ENCODE measurements at places on chromosomes 2 and 18. TPM values are rescaled to one million over a fixed set of nuclear protein-coding genes. Genes with fewer than 3 reads are reported as not detected.
A peak's percentile ranks its signal among the peaks of the same experiment; 100 is the strongest.

CCDC85A gene
- total RNA-seq = 16.4 TPM

DNA sequence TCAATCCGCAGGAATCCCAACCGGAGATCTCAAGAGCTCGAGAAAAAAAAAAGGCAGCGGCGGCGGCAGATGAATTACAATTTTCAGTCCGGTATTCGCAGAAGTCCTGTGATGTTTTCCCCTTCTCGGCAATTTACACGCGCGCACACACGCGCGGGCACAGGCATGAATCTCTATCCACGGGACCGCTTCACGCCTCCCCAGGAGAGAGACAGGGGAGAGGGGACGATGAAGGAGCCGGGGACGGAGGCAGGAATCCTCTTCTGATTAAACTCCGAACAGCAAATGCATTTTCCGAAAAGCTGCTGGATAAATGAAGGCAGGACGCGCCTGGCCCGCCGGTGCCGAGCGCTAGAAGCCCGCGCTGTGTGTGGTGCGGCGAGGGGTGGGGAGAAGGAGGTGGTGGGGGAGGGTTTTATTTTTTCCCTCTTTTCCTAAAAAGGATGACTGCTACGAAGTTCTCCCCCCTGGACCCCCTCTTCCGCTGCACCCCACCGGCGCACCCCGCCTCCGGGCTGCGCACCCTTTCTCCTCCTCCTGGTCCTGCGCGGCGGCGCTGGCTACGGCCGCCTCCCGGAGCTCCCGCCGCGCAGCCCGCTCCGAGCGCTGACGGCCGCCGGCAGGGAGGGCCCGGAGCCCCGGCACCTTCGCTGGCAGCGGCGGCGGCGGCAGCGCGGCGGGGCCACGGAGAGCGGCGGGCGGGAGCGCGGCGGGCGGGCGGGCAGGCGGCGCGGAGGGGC is at the start of gene BCL2:
BCL2 (minus strand) TSS at position 387 of the 740 bp plus-strand sequence.
- peaks cover 17% of the 10 kb centered on the region for H3K27me3 ChIP-seq
- peak within 1 kb of the TSS; percentile 97 for H3K4me3 ChIP-seq
- H3K4me1 ChIP-seq = peaks cover 34% of the 10 kb centered on the region
- peak within 1 kb of the TSS; percentile 86 for H3K27ac ChIP-seq

- H3K27me3 ChIP-seq = peaks cover under 1% of the 10 kb centered on the region
- H3K4me1 ChIP-seq = no peaks in the 10 kb centered on the region
- DNase-seq = no peak
- H3K4me3 ChIP-seq = no peak overlapping the region
Observed at GRCh38 chr2:151945186-151945585, 117.0 kb upstream of the ARL5A start.

GRCh38 chr2:200028998-200029397 is 73.6 kb downstream of the MAIP1 start:
- H3K36me3 ChIP-seq = no peaks in the 10 kb centered on the region
- no peak overlapping the region for H3K27ac ChIP-seq
- H3K27me3 ChIP-seq = no peaks in the 10 kb centered on the region
- no peak overlapping the region for H3K4me3 ChIP-seq

DNA sequence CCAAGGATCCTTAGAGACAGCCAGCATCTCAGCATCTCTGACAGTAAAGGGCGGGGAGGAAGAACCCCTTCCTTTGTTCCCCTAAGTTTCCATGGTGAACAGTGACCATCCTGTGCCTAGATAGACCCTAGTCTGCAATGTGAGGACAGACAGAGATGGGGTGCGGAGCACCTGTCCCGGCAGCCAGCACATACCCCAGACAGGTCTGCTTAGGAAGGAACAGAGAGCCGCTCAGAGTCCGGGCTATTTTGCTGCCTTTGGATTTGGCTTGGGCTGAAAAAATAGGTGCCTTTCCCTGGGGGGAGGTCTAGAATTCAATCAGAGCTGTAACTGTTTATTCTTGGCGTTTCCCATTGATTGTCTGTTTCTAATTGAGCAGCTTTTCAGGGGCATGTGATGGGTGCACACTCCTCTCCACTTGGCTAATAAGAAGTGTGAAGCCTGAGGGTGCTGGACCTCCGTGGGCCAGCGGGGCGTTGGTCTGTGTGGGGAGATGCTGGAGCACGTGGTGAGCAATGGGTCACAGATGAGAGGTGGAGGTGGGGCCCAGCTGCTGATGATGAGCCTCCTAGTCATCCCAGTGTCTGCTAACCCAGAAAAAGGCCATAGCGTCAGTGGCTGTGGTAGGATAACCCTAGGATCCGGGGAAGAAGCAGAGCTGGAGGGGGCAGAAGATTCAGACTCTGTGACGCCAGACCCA is 236.8 kb downstream of the SEPTIN10 start:
- no peak overlapping the region for H3K4me3 ChIP-seq
- no peak overlapping the region for H3K27ac ChIP-seq
- peak; percentile 1 for DNase-seq
- peaks cover 15% of the 10 kb centered on the region for H3K4me1 ChIP-seq

DNA sequence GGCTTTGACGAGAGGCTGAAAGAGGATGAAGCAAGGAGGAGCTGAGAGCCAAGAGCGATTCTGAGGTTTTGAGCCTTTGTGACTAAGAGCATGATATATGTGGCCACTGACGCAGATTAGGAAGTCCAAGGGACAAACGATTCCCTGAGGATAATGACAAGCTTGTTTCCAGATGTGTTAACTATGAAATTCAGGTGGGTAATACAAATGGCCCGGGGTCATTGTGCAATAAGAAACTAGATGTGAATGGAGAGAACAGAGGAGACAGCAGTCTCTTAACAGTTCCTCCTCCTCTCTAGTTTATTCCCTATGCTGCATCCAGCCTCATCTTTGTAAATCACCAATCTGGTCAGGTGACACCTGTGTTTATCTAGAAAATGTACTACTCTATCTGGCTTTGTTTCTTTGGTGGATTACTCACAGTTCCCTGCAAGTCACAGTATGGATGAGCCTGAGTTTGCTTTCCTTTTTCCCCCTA is 84.2 kb downstream of the SOCS6 start:
- H3K27ac ChIP-seq = no peak overlapping the region
- no peaks in the 10 kb centered on the region for H3K36me3 ChIP-seq
- H3K4me3 ChIP-seq = no peak overlapping the region
- DNase-seq = no peak

DNA sequence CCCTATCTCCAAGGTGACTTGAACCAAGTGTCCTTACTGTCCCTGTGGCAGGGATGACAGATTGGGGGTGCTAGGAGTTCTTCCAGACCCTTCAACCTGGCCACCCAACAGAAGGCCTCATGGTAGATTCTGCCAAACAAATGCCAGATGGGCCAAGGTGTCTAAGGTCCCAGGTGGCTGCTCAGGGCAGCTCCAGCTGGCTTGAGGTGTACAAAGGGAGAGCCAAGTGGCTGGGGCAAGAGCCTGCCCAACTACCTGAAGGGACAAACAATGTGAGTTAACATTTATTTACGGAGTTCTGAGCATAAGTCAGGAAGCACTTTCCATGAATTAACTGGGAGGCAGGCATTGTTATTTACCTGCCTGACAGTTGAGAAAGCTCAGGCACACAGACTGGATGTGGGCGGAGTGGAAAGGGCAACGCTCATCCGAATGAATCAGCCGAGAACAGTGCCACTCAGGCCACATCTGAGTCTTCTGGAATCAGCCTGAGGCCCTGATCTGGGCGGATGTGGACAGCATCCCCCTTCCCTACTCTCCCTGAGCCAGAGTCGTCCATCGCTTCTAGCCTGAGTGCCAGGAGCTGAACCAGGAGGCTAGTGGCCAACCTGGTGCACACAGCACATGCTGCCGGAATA is 4.4 kb upstream of the KCNIP3 start:
- peaks cover 5% of the 10 kb centered on the region for H3K27me3 ChIP-seq
- no peak for DNase-seq
- no peak overlapping the region for H3K4me3 ChIP-seq
- H3K36me3 ChIP-seq = no peaks in the 10 kb centered on the region
- no peak overlapping the region for H3K27ac ChIP-seq

DNA sequence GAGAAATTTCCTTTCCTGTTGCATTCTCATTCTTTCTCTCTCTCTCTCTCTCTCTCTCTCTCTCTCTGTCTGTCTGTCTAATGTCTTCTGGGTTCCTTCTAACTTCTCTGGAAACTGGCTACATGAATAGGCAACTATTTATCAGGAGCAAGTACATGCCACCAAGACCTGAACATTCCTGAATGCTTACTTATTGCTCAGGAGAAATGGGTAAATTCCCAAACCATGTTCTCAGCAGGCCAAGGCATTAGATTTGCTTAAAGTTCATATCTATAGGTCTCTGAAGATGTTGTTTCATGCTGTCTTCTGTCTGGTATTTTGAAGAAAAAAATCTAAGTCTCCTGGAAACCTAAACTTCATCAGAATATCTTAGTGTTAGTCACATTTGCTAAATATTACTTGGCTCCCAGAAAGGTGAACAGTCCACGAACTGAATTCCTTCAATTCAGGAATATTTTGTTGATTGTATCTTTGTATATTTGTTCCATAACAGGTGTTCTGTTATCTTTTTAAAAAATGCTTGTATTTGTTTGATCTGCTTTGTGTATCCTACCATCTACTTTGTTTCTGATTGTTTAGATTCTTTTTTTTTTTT is 77.2 kb upstream of the FIGN start:
- H3K36me3 ChIP-seq = no peaks in the 10 kb centered on the region
- DNase-seq = no peak
- peaks cover 9% of the 10 kb centered on the region for H3K4me1 ChIP-seq
- H3K4me3 ChIP-seq = no peak overlapping the region

DNA sequence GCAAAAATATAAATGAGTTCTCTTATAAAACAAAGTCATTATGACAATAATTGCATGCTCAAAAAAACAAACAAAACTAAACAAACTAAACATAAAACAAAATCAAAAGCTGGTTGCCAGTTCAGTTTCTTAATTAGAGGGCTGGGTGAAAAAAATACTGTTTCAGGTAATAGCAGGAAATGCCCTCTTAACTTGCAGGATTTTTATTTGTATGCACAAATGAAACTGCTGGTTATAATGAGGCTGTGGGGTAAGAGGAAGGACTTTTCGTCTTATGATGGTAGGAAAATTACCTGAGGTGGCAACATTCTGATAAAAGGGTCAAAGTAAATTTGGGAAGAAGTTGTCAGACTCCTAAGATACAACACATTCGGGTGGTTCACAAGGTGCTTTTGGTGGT is 21.5 kb upstream of the CDKL4 start:
- H3K27ac ChIP-seq = no peak overlapping the region
- H3K36me3 ChIP-seq = no peaks in the 10 kb centered on the region
- peaks cover 1% of the 10 kb centered on the region for H3K27me3 ChIP-seq

DNA sequence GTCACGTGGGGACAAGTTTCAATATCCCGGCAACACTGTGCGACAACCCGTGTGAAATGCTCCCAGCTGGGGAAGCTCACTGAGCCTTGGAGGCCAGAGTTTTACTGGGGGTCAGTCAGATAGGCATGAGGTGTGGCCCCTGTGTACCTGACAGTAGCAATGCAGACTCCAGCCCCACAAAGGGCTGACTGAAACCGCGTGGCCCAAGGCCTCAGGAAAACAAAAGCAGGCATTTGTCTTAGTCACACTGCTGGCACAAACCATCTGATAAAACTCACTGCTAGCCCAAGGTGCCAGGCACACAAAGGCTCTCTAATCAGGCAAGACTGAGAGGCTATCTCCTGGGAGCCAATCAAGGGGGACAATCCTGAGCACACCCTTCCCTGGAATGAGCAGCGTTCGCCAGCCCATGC is 786.6 kb upstream of the RAB6C start:
- H3K27me3 ChIP-seq = peaks cover 4% of the 10 kb centered on the region
- H3K4me1 ChIP-seq = peaks cover 9% of the 10 kb centered on the region
- no peak overlapping the region for H3K4me3 ChIP-seq

- no peak overlapping the region for H3K27ac ChIP-seq
- H3K4me3 ChIP-seq = no peak overlapping the region
- H3K4me1 ChIP-seq = no peaks in the 10 kb centered on the region
- no peaks in the 10 kb centered on the region for H3K27me3 ChIP-seq
Observed at GRCh38 chr2:30645745-30646119, 161.5 kb downstream of the CAPN13 start.

- peaks cover 14% of the 10 kb centered on the region for H3K36me3 ChIP-seq
- no peak overlapping the region for H3K4me3 ChIP-seq
- DNase-seq = no peak
- no peaks in the 10 kb centered on the region for H3K27me3 ChIP-seq
Observed at GRCh38 chr2:108823286-108823685, 36.7 kb downstream of the CCDC138 start.

- H3K4me1 ChIP-seq = peaks cover 15% of the 10 kb centered on the region
- no peak for DNase-seq
- no peak overlapping the region for H3K27ac ChIP-seq
- no peaks in the 10 kb centered on the region for H3K36me3 ChIP-seq
- H3K27me3 ChIP-seq = no peaks in the 10 kb centered on the region
Observed at GRCh38 chr2:19244460-19245363, 113.7 kb downstream of the OSR1 start.

DNA sequence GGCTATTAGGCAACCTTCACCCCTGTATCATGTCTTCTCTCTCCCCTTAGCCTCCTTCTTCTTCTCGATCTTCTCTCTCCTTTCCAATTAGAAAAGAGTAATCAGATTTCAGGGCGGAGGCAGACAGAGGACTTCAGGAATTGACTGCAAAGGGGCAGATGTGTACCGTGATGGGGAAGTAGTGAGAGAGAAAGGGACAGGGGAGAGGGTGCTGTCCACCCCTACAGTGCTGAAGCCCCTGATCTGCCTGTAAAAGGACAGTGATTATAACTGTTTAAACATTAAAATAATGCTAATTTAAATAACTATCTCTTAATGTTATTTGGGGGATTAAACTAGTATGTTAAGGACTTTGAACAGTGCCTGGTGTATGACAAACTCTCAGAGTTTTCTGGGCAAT is 178.5 kb downstream of the ACTR3 start:
- H3K27ac ChIP-seq = no peak overlapping the region
- no peaks in the 10 kb centered on the region for H3K4me1 ChIP-seq

DNA sequence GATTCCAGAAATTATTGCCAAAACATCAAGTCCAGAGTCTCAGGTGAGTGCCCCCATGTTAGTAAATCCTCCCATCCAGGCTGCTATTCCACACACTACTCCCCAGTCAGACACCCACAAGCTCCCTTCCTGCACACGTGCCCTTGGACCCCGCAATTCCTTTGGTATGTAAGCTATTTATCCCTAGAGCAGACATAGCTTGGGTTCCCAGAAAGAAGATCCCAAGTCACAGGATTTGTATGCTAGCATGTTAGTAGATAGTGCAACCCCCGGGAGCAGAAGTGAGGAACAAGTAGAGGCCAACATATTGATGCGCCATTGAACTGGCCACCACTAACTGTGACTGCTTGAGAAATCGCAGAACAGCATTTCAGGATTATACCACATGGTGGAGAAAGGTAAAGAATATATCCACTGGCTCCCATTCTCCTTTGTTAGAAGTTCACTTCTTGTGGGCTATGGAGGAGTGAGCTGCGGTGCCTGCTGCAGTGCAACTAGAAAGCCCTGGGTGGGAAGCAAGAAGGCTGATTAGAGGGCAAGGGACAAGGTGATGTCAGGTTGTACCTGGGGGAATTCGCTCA is 137.5 kb upstream of the CHAC2 start:
- no peaks in the 10 kb centered on the region for H3K36me3 ChIP-seq
- H3K27me3 ChIP-seq = no peaks in the 10 kb centered on the region
- H3K4me3 ChIP-seq = no peak overlapping the region
- no peak overlapping the region for H3K27ac ChIP-seq
- H3K4me1 ChIP-seq = peaks cover 7% of the 10 kb centered on the region

- H3K36me3 ChIP-seq = no peaks in the 10 kb centered on the region
- no peaks in the 10 kb centered on the region for H3K4me1 ChIP-seq
- DNase-seq = no peak
Observed at GRCh38 chr2:234386971-234387370, 109.9 kb downstream of the ARL4C start.

GRCh38 chr18:55838319-55838718 is 250.3 kb upstream of the TCF4 start:
- no peaks in the 10 kb centered on the region for H3K27me3 ChIP-seq
- peaks cover 5% of the 10 kb centered on the region for H3K36me3 ChIP-seq
- no peak overlapping the region for H3K4me3 ChIP-seq
- H3K27ac ChIP-seq = no peak overlapping the region
- DNase-seq = no peak

All from endothelial cell (in vitro differentiated cells).